PC-3 (cell line): ENCODE measurements at places on chromosomes 1 and 21. TPM values are rescaled to one million over a fixed set of nuclear protein-coding genes. Genes with fewer than 3 reads are reported as not detected.

SNX7 gene
- total RNA-seq = 36.5 and 43.3 TPM in 2 replicates

TCHHL1 gene
- total RNA-seq = not detected in 2 replicates

OR2L5 gene
- total RNA-seq = 0.07 and 0.35 TPM in 2 replicates

PHTF1 gene
- total RNA-seq = 23.4 and 27.3 TPM in 2 replicates

WDR64 gene
- not detected in 2 replicates for total RNA-seq

USP48 gene
- total RNA-seq = 33.3 and 34.2 TPM in 2 replicates

DNA sequence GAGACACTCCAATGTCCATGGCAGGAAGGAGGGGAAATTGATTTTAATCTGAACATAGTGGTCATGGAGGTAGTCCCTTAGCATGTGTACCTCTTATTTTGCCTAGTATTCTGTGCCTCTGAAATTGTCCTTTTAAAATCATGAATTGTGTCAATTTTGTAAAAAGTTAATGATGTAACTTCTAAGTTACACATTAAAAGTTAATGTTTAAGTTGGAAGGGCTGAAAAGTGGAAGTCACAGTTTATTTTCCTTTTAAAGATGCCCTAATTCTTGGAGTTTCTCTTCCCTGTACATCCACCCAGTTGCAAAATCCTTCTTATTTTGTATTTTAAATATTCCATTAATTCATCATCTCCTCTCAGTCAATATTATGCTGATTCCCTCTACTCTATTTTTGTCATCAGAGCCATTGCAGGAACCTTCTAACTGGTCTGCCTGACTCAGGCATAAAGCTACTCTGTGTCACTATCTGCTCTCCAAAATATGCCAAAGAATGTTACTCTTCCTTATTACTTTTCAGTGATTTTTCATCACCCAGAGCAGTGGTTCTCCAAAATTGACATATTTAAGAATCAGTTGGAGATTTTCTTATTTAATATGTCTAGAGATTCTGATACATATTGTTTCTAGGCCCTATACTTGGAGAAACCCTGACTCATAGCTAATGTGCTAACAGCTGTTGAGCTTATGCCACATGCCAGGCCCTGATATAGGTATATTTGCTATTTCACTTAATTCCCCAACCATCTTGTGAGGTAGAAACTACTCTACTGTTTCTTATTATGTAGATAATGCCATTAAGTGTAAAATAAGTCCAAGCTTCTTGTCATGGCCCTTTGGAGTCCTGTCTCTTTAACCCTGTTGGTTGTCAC lies 5.1 kb downstream of the HOOK1 start:
- no peak for DNase-seq

- DNase-seq = no peak
These were observed 15.6 kb downstream of the SLC22A15 start for GRCh38 chr1:115991909-115992308.

DNA sequence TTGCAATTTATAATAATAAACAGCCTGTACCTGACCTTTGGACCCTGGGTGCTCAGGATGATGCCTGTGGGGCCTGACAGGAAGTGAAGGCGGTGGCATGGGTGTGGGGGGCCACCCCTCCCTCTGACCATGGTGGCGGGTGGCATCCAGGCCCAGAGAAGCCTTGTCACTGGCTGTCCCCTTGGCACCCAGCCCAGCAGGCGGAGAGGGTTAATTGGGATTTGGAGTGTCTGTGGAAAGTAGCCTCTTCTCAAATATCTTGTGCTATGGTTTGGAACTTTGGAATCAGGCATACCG lies 20.5 kb downstream of the SOX13 start:
- no peak for DNase-seq

- DNase-seq = peak; percentile 19
These were observed 23.0 kb upstream of the RBBP5 start for GRCh38 chr1:205144751-205145150.

GRCh38 chr1:14108356-14109275 lies 408.6 kb downstream of the PRDM2 start:
- DNase-seq = peak; percentile 54

DNA sequence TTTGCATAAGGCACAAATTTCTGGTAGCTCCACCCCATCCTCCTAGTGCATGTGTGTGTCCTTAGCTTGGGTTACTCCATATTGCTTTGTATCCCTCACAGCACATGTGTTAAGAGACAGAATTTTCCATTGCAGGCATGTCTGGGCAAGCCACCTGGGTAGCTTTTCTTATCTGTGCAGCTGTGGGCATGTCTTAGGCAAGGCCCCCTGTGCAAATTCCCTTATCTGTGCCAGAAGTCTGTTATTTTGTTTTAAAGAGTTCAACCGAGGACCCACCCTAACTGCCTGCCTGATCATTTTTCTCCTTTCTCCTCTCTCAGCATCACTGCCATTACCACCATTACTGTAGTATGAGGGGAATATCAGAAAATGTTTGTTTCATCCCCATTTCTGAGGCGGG lies 131.9 kb downstream of the CYYR1 start:
- DNase-seq = no peak
